ENCODE measurements at places on chromosomes 4 and X. TPM values are rescaled to one million over a fixed set of nuclear protein-coding genes. Genes with fewer than 3 reads are reported as not detected.

DNA sequence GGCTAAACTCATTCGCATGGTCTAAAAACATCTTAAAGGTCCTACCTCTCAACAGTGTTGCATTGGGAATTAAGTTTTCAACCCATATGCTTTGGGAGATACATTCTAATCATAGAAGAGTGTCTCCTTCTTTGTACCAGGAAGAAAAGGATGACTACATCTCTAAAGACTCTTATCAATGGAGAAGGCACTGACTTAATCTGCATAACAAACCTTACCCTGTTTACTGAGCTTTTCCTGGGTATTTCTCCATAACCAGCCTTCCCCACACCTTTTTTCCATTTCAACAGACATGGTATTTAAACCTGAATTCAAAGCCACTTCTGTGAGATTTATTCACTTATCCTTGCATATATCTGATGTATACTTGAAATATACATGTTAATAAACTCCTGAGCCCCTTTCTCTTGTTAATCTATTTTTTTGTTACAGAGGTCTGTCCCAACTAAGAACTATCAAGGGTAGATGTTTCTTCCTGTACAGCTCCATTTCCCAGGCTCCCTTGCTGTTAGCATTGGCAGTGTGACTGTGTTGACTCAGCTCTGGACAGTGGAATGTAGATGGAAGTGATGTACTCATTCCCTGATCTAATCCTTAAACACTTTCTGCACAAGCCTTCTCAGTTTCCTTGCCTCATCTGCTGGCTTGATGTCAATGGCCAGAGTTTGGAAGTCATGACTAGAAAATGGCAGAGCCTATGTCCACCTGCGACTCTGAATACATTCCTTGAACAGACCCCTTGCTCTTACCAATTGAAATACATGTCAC lies 148.9 kb upstream of the CPEB2 start:
- DNase-seq: no peak

DNA sequence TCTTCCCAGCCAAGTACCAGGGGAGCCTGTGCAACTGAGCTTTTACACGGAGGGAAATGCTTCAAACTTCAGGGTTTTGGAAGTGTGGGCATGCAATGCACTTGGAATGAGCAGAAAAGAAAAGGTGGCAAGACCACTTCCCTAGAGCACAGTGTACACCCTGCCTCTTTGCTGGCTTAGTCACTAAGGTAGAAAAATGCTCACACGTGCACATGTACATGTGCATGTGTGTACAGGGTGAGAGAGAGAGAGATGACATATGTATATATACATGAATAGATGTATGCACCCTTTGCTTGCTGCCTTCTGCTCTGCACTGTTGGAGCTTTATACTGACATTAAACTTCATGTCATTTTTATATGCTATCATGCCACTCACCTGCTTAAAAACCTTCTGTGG lies 7.9 kb upstream of the KLF3 start:
- DNase-seq: no peak

DNA sequence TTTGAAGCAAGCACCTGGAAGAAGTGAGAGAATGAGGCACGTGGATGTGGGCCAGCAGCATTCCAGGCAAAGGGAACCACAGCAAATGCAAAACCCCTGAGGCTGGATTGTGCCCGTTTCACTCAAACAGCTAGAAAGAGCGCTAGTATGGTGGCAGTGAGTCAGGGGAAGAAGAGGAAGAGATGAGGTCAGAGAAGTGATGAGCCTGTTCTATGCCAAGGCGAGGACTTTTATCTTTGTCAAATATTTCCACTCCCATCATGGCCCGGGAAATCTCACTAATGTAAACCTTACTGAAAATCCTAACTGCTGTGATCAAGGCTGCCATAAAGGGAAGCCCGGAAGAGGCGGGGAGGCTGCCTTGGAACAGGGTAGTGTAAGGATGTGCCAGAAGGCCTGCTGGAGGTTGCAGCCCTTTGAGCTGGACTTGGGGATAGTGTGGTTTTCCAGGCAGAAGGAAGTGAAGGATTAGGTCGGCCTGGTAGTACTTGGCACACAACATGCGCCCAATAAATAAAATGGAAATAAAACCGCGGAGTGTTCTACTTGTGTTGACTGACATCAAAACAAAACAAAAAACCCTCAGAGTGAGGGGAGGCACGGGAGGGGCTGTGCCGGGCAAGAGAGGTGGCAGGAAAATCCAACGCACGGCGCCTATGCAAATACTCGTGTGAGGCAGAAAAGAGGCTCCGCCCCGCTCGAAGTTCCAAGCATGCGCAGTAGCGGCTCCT lies 1.2 kb upstream of the CDK16 start:
- no peak for DNase-seq

GRCh38 chr4:16569790-16570189 lies 328.7 kb downstream of the LDB2 start:
- no peak for DNase-seq

- no peak for DNase-seq
Observed at GRCh38 chr4:67344594-67345380, 200.5 kb downstream of the CENPC start.

DNA sequence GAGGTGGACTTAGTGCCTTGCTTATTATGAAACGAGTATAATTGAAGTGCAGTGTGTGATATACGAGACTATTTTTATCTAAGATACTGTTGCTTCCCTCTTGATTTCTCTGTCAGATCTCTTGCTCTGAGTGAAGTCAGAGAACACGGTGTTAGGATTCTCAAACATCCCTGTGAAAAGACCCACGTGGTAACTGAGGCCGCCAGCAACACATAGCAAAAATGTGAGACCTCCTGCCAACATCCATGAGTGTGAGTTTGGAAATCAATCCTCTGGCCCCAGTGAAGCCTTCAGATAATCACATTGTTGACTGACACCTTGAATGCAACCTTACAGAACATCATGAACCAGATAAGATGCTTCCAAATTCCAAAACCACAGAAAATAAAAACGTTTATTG lies 954.4 kb downstream of the FAT4 start:
- no peak for DNase-seq

GRCh38 chr4:12846368-12846767 lies 637.8 kb downstream of the RAB28 start:
- DNase-seq: no peak

DNA sequence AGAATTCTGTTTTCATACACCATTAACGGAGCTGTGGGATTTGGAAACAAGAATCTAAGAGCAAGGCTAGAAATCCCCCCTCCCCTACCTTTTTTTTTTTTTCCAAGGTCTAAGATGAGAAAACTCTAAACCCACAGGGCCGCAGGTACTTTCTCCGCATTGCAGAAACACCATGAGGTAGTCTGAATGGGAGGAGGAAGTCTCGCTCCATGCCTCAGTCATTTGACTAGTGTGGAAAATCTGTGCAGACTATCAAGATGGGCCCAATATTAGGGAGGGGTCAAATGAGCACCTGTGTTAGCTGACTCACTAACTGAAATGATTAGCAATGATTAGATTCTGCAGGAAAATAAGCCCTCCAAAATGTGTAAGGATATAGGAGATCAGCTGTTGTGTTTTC lies 40.9 kb upstream of the MAP3K15 start:
- no peak for DNase-seq

- no peak for DNase-seq
Observed at GRCh38 chr4:22607382-22607781, 85.4 kb upstream of the GBA3 start.

GRCh38 chrX:67619253-67619652 lies 75.4 kb downstream of the AR start:
- DNase-seq: no peak

DNA sequence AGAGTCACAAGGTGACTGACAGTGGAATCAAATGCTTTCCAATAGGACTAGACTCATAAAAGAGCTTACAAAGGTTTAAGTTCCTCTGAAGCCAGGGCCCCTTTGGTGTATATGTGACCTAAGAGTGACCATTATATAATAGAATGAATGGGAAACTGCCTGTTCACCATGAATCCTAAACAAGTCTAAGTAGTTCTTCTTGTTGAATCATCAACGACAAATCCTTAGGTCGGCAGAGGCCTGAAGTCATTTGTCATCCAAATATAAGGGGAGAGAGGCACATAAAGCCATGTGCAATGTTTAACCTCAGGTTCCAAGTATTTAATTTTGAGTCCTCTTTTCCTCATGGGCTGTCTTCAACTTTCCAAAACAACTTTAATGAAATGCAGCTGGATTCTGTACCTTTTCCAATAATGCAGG lies 122.4 kb downstream of the RASL11B start:
- no peak for DNase-seq

DNA sequence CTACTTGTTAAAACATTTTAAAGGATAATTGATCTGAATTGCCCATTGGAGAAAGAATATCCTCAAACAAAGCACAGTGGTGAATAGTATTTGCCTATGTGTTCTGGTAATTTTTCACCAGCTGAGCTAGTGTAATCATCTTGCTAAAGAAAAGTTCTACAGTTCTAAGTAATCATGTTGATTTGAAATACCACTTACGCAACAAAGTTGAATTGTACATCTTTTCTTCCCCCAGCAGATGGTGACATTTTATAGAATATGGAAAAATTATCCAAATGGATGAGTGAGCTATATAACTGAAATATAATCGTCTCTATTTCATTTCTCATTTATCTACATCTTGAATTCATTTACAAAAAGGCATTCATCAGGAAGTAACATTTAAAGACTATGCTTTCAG lies 9.7 kb upstream of the ZNF674 start:
- no peak for DNase-seq

- DNase-seq: peak; percentile 65
Observed at GRCh38 chr4:54539500-54540029, 118.2 kb upstream of the KIT start.

DNA sequence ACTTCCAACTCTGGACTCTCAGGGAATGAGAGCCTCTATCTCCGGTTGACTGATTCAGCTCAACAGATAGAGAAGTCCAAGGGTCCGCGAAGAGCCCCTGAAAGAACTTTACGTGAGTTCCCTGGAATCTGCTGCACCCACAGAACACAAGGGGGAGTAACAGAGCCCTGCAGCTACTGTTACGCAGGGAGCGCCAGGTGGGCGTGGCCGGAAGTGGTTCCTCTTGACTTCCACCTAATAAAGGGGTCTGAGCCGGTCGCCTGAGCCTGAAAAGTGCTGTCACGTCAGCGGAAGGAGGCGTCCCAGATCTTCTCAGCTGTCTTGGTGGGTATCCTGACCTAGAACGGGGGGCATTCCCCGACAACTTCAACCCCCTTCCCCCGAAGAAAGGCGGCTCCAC lies at the start of gene MAGEB6:
TSS of gene MAGEB6 (plus strand) at position 237 of the 400 bp plus-strand sequence. CDS start 1,407 bp downstream, outside the sequence.
- no peak for DNase-seq

GRCh38 chr4:179095585-179096221 lies 1653.5 kb upstream of the AGA start:
- no peak for DNase-seq

DNA sequence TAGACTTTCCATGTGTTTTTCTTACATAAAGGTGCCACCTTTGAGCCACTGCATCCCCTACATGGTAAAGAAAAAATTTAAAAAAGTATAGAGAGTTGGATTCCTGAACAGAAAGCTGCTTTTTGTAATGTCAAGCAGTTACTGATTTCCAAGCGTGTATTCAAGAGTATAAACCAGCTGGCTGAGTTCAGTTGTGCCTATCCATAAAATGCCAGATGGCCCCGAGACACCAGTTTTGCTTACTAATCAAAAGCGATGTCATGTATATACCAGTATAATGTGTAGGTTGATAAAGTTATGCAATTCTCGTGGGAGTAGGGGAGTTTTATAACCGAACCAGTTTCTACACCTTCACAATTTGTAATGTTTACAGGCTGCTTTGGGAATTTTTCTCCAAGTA lies 26.2 kb upstream of the PNPLA4 start:
- no peak for DNase-seq

The PAGE5 gene
- not detected for total RNA-seq

The GSX2 gene
- total RNA-seq: not detected

The ERAS gene
- not detected for total RNA-seq

The HSFX4 gene
- total RNA-seq: not detected

The DRP2 gene
- total RNA-seq: not detected

The HEPH gene
- total RNA-seq: 61.5 TPM

The TMPRSS11A gene
- not detected for total RNA-seq

Measured in right atrium auricular region (tissue), 2 donors.